Stimulated activated CD8-positive, alpha-beta memory T cell treated with anti-CD3 and anti-CD28 coated beads, Interleukin-4, amount 100 ng/mL, for 1 hour (primary cell): ENCODE measurements at places on chromosomes 1 and 21.

DNA sequence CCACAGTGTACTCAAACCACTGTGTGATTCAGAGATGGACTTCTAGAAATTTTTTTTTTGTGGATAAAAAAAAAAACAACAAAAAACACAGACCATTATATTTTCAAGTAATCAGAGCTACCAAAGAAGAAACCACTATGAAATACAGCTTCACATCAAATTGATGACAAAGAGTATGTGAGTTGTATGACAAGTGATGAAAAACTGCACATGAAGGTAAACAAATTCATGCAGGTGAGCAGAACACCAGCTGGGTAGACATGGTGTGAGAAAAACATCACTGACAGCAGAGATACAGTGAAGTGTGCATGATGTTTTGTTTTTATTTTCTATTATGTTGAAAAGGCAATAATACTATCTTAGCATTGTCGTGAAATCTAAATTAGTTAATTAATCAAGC, 8.0 kb upstream of the PTPRC start:
- DNase-seq: no peak

DNA sequence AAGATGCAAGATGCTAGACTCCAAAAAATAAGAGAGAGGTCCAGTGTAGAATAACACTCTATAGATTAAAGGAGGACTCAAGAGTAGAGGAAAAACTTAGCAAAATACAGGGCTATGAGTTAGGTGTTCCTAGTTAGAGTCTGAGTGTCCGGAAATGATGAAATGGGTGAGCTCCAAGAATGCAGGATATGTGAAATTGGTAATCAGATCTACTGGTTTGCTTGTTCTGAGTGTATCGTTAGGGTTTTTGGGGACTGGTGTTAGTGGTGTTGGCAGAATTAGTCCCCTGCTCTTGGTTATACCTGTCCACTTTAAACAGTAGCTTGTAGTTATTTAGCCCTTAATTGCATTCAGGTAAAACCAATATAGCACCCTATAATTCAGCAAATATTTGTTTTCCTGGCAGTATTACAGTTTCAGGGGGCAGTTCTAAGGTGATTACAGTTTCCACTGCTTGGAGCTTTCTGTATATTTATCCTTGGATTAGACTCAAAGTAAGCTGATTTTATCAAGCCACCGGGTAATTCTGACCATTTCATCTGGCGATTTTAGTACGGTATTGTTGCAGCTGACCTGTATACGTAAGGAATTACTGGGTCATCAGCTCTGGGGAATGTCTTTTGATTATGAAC, 332.7 kb downstream of the CHRM3 start:
- DNase-seq: no peak

DNA sequence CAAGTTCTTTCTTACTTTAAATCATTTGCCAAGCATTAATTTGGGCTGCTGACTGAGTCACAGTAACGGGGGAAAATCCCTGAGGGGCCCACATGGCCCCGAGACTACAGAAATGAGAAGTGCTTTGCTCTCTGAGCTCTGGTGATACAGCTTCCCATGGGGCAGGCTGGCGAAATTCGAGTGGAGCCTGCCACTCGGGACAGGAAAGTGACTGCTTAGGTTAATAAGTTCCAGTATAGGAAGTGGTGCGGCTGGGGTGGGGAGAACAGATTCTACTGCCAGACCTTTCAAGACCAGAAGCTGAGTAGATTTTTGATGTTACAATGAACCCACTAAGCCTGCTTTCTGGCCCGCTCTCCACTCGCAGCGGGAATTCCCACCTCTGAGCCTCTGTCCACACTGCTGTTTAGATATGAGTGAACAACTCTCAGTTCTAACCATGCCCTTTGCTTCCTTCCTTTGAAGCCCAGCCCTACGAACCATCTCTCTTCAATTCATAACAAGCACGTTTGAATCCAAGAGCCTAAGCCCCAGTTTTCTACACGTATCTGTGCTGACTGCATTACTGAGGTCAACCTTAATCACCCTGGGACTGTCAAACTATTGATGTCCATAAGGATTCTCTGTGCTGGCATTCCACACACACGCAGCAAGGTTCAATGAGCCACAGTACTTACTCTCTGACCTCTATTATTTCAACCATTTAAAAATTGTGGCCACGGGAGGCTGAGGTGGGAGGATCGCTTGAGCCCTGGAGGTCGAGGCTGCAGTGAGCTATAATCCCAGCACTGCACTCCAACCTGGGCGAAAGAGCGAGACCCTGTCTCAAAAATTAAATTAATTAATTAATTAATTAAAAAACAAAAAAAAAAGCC, 9.6 kb downstream of the ZBTB17 start:
- DNase-seq: peak; percentile 16

GRCh38 chr1:75727571-75727970, 3.1 kb downstream of the ACADM start:
- no peak for DNase-seq

- DNase-seq: no peak
These were observed 198.9 kb downstream of the LRRC7 start for GRCh38 chr1:69766431-69767180.

- no peak for DNase-seq
These were observed 494.0 kb downstream of the KCNT2 start for GRCh38 chr1:196114193-196114592.

GRCh38 chr21:36350282-36350910, 30.4 kb downstream of the MORC3 start:
- DNase-seq: no peak

- no peak for DNase-seq
These were observed 18.4 kb downstream of the HHAT start for GRCh38 chr1:210347112-210347511.

GRCh38 chr1:110152133-110152785, 2.0 kb downstream of the SLC6A17 start:
- no peak for DNase-seq

GRCh38 chr1:59499943-59500569, 203.2 kb downstream of the FGGY start:
- no peak for DNase-seq

DNA sequence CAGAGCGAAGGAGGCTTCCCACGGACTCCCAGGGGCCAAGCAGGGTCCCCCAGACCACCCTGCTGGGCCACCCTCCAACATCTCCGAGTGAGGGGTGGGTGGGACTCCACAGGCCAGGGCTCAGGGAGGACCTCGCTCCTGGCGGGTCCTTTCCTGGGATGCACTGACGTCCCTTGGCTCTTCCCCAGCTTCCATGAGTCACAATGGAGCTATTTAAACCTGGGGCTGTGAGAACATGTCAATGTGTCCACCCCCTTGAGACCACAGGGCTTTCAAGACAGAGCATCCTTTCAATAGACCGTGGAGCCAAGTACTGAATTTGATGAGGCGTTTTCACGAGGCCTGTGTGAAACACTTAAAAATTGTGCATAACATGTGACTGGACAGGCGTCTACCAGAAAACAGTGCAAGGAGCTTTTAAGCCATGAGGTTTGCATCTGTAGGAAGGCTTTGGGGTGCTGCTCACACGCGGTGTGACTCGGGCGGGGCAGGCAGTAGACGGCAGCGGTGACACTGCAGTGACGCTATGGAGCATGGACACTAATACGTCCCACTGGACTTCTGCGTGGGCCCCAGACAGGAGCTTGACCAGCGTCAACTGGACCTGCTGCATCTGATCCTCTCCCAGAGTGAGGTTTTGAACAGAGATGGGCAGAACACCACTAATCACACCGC, 24.1 kb upstream of the NPHP4 start:
- DNase-seq: no peak

- DNase-seq: no peak
These were observed 86.8 kb downstream of the C21orf91 start for GRCh38 chr21:17732306-17732705.

GRCh38 chr1:153553096-153553495, 4.0 kb upstream of the S100A3 start:
- no peak for DNase-seq

DNA sequence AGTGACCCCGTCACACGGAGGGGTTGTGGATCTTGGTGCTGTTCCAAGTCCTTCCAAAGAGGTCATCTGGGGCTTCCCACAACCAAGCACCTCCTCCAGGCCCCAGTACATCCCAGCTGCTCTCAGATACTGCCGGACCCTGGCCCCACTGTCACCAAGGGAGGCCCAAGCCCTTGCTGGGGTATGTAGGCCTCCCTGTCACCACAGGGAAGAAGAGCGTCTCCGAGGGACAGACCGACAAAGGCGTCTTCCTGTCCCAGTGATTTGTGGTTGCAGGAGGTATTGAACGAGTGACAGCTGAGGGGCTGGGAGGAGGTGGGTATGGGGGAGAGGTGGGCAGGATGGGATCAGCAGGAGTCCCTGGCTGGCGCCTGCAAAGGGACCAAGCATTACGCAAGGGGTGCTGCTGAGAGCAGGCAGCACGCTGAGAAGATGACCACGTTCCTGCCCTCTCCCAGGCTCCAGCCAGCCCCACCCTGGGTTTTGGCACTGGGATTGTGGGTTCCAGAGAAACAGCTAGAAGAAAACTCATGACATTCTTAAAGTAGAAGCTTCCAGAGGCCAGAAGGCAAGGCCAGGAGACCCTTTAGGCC, 29.7 kb downstream of the LRP8 start:
- no peak for DNase-seq

GRCh38 chr1:211384524-211384923, 57.9 kb downstream of the TRAF5 start:
- no peak for DNase-seq

- no peak for DNase-seq
These were observed 1.8 kb downstream of the PIK3R3 start for GRCh38 chr1:46130606-46131005.

DNA sequence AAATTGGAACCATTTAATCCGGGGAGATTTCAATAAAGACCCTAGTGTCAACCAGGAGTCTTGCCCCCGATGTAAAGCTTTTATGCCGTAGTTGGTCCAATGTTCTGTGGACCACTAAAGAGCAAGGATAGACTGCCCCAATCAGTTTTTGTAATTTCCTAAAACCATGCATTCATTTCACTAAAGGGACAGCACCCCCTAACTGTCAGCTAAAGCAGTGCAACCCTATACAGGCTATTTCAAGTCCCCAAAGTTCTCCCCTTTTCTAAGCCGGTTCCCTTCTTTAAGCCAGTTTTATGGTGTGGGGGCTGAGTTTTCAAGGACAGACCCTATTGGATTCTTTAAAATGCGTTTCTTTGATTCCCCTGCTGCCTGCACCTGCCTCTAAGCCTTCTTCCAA, 12.7 kb upstream of the PDPN start:
- DNase-seq: no peak

GRCh38 chr1:60415696-60416095, 342.1 kb upstream of the C1orf87 start:
- no peak for DNase-seq

GRCh38 chr1:166086113-166086883, 80.5 kb downstream of the FAM78B start:
- no peak for DNase-seq

DNA sequence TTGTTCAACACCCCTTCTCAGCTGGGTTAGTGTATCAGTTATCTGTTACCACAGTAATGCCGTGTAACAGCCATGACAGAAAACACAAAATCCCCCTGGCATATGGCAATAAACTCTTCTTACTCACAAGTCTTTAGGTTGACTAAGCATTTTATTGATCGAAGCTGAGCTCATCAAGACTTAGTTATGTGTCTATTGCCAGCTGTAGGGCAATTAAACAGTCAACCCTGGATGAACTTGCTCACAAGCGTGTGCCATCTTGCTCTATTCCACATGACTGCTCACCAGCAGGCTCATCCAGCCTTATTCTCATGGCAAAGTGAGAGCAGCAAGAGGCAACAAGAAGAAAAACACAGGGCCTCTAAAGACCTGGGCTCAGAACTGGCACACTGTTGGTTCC, 333.8 kb upstream of the PTBP2 start:
- DNase-seq: no peak

DNA sequence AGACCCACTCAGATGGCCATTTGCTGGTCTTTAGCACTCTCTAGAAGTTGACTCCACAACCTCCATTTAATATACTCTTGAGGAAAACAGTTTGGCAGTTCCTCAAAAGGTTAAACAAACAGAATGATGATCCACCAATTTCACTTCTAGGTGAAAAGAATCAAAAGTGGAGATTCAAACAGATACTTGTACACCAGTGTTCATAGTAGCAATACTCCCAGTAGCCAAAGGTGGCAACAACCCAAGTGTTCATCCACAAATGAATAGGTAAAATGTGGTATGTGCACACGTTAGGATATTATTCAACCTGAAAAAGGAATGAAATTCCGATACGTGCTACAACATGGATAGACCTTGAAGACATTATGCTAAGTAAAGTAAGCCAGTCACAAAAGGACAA, 6.3 kb downstream of the PRCC start:
- DNase-seq: no peak

GRCh38 chr1:206606867-206607266, 5.4 kb downstream of the EIF2D start:
- no peak for DNase-seq

- DNase-seq: no peak
These were observed 25.1 kb downstream of the TIAM1 start for GRCh38 chr21:31318971-31319370.

GRCh38 chr1:23588749-23589548, 29.6 kb upstream of the ID3 start:
- DNase-seq: no peak

GRCh38 chr1:232627171-232627570, 2.8 kb downstream of the SIPA1L2 start:
- DNase-seq: no peak

DNA sequence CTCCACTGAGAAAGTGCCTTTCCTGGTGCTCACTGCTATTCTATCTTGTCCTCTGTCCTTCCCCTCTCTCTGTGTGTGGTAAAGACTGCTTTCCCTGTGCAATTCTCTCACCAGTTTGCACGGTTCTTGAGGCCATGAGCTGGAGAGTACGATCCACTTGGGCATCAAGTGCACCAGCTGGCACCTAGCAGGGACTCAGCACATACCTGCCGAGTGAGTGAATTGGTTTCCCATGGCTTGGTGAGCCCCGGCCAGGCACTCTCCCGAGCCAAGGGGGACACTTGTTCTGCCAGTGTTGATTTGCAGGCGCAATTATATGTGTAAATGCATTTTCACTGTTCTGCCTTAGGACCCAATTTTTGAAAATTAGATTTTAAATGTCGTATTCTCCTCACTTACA, 313.5 kb downstream of the DISC1 start:
- no peak for DNase-seq

DNA sequence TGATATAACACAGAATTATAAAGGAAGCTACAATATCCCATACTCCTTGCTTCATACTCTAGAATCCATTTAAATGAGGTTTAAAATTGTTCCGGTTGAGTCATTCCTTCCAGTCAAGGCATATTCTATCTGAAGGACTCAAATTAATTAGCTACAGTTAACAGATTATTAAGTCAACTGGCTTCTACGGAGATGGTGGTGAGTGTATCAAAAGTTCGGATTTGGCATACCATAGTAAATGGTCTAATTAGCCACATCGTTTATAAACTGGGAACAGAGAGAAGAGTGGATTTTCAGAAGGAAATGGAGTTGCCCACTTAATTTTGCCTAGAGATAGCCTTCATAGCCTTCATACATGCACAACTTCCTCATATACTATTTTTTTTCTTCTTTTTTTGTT, 1095.3 kb downstream of the TTLL7 start:
- no peak for DNase-seq

DNA sequence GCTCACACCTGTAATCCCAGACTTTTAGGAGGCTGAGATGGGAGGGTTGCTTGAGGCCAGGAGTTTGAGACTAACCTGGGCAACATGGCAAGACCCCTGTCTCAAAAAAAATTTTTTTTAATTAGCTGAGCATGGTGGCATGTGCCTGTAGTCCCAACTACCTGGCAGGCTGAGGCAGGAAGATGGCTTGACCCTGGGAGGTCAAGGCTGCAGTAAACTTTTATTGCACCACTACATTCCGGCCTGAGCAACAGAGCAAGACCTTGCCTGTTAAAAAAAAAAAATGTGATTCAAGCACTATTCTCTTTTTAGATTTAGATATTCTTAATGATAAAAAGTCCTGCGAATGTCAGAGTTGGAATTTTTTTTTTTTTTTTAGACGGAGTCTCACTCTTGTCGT, 102.5 kb upstream of the L1TD1 start:
- no peak for DNase-seq
